ENCODE measurements at places on chromosomes 3 and 15.

GRCh38 chr3:32430900-32431299, 39.2 kb downstream of the CMTM7 start:
- no peak for DNase-seq

DNA sequence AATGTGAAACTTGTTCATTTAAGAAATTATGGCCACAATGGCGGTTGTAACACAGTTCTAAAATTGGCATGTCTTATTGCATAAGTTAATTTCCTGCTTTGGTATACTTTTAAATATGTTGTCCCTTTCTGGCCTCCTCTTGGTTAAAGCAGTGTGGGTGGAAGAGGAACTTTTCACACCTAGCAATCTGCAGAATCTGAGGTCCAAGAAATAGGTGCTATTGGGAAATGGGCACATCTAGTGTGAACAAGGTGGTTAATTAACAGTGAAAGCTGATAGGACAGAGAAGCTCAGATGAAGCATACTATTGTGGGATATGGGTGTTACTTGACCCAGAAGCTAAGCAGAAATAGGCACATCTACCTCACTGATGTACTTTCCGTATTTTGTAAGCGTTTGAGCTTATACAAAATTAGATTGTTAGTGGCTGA, 10.6 kb downstream of the CMC1 start:
- DNase-seq = peak; percentile 48

GRCh38 chr3:186950402-186951093, 20.2 kb downstream of the ST6GAL1 start:
- no peak for DNase-seq

GRCh38 chr3:54962200-54962599, 34.3 kb upstream of the LRTM1 start:
- DNase-seq = no peak

DNA sequence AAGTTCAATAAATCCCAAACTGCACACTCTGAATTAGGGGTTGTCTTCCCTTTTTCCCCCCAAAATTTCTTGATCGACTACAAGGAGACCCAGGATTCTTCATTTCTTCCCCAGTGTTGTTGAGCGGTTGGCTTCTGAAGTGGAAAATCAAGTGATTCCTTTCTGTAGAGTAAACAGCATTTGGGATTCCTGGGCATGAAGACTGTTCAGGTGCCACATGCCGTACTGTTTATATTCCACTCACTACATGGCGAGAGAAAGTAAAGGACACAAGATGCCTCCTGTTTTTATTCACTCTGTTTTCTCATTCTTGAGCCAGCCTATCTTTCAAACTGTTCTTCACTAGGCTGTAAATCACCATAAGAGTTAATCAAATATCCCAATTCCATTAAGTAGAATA, 12.6 kb downstream of the FSTL1 start:
- no peak for DNase-seq

GRCh38 chr3:175737646-175738572, 878.8 kb downstream of the NAALADL2 start:
- DNase-seq = no peak

- DNase-seq = no peak
Observed at GRCh38 chr15:66459818-66460615, 37.5 kb downstream of the SNAPC5 start.

DNA sequence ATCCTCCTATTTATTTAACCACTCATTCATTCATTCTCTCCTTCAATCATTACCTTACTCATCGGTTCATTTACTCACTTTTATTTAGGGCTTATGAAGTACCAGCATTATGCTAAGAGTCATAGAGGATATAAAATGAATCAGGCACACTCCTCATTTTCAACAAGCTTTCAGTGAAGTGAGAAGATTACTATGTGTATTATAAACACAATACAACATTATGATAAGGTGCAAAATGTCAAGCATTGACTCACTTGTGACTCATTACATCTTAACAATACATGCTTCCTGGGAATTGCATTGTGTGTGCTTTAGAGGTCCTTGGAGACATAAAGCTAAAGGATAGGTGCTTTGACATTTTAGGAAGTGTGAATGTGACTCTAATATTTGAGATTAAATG, 60.4 kb downstream of the PLAAT1 start:
- DNase-seq = no peak

DNA sequence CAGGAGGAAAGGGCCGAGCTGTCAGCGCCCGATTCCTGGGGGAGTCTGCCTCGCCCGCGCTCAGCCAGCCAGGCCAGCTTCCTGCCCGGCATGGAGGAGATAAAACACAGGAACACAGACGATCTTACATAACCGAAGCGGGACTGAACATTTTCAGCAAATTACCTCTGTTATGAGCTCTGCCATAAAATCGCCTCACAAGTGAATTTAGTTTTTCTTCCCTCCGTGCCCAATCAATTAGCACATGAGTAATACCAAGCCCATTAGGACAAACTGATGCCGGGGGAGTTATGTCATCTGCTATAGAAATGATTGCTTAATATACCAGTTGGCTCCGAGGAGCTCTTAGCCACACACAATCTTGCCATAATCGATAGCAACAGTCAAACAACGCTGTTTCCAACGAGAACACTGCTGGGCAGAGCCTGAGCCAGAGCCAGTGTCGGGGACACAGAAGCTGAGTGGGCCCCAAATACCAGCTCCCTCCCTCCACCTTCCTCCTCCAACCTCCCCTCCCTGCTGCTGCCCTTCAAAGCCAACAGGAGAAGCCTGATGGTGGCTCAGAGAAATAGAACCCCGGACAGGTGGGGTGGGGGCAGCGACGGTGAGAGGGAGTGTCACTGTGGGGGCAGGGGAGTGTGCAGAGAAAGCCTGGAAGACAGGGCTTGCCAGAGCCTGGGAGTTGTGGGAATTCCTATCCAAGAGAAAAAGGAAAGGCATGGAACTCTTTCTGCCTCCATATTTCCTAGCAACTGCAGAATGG, 279.4 kb upstream of the TLE3 start:
- DNase-seq = peak; percentile 68

DNA sequence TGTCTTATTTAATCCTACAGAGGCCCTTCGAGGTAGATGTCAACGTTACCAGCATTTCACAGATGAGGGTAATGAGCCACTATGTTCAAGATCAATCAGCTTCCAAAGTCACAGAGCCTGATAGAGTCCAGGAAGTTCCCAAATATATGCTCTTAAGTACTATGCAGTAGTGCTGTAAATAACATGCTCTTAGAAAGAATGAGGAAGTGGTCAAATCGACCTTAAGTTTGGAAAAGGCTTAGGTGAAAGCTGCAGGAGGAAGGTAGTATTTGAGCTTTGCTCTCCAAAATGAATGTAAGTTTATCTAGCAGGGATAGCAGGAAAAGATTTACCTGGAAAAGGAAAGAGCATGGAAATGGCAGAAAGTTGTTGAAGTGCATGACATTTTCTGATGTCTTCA, 234.0 kb downstream of the RBMS3 start:
- no peak for DNase-seq

DNA sequence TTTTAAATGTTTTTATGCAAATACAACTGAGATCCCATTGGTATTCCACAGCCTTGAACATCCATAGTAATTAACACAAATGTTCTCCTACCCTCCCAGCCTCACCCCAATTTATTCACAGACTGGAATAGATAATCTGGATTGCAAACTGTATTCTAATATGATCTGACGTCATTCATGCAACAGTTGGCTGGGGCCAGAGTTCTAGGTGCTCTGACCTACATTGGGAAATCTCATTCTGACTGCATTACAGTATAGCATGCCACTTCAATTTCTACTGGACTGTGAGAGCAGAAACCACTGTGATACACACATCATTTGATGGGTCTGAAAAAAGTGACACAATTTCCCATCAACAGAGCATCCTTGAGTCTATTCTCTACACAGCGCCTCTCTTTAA, 403.1 kb downstream of the MAGI1 start:
- DNase-seq = no peak

DNA sequence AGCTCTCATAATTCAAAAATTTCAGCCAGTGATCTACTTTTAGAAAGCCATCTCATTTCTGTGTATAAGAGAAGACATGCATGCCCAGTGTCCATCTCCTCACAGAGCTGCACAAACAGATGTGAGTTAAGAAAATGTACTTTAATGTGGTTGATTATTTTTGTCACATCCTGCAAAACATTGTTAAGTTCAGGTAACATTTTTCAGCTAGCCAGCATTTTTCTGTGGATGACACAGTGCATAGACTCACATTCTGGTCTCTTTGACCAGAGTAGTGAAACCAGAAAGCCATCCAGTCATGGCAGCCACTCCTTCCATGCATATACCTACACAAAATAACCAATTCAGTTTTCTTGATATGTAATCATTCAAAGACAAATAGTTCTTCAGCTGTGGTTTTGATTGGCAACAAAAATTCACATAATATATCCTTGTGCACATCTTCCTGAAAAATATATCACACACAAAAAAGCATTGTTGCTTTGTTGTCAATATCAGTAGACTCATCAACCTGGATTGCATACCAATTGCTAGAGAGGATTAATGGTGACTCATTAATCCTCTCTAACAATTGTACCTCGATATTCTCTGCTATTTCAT, 2.1 kb upstream of the PLSCR1 start:
- no peak for DNase-seq

- no peak for DNase-seq
Observed at GRCh38 chr3:22996920-22997571, 206.1 kb upstream of the UBE2E2 start.

- no peak for DNase-seq
Observed at GRCh38 chr3:70312336-70312735, at the start of gene MDFIC2. TSS of gene MDFIC2 (minus strand) at chr3:70312638. CDS start at chr3:70311973, 665 bp downstream.

DNA sequence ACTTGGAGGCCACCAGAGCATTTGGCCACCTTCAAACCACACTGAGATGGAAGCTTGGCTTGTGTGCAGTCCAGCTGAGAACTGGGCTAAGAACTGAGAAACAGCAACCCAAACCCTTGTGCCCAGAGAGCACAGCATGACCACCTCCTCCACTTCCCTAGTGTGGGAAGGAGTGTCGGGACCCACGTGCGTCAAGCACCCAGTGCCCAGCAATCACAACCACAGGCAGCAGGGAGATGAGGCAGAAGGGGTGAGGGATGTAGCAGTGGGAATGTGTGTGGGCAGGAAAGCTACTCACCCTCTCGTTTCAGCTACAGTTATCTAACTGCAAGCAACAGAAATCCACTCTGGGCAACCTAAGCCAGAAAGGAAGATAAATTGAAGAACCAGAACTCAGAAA, 25.0 kb upstream of the RFTN1 start:
- no peak for DNase-seq

DNA sequence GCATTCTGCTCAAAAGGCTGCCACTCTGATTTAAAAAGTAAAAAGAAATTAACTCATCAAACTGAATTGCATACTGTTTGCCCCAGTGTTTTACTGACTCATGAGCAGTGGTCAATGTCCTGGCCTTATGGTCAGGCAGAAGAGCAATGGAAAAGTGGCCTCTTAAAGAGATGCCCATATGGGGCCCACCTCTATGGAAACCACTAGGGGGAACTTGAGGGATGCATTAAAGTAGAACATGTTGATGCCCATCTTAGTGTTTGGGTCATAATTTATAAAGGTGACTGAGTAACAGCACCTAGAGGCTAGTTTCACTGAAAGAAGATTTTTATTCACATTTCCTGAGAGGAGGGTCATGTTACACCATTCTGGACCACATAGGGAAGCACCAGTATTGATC, 66.5 kb upstream of the RNU6-1 start:
- DNase-seq = no peak

- no peak for DNase-seq
Observed at GRCh38 chr15:68249058-68249713, 19.7 kb upstream of the CLN6 start.

- no peak for DNase-seq
Observed at GRCh38 chr3:14482271-14482721, 57.8 kb downstream of the GRIP2 start.

DNA sequence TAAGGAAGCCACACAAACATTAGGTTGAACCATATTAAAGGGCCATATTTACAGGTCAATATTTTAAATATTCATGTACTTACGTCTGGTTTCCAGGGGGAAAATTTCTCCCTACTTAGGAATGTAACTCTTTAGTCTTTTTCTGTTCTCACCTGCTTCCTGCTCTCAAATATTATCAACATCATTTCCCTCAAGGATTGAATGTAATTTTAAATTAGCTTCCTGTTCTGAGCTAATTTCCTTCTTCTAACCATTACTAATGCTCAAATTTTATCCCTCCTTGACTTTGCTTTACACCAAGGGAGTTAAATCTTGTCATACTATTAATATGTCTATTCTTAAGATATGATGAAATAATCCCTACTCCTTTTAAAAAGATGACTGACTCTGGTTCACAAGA, 103.4 kb upstream of the UBP1 start:
- DNase-seq = no peak

DNA sequence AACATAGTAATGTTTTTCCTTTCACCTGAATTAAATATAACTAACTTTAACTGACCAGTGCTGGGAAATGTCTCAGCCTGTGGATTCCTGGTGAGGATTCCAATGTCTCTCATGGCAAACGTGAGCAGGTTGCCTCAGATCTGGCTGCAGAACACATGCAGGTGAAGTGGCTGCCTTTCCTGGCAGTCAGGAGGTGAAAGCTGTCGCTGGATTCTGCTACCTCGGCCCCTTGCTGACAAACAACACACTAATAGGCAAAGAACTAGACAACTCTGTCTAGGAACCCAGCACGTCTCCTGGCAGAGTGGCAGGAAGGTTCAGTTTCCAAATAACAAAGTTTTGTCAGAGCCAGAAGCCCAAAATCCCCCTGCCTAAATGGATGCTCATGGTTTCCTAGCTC, 400.8 kb upstream of the PPP2R3A start:
- no peak for DNase-seq

- no peak for DNase-seq
Observed at GRCh38 chr3:54347060-54347459, 224.7 kb downstream of the CACNA2D3 start.

DNA sequence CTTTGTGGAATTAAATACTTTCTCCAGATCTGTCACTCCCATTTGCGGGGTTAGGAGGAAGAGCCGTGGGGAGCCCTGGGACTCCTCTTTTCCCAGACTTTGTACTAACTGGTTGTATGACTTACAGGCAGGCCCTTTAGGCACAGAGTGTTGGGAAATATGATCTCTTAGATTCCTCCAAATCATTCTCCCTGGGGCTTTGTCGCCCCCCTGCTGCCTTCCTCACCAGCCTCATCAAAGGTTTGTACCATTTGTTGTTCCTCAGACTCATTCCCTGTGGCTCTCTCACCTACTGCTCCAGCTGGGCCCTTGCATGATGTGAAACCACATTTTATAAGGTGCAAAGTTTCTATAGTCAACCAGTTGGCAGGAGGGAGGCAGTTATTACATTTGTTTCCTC, 56.4 kb downstream of the CRYGS start:
- no peak for DNase-seq

DNA sequence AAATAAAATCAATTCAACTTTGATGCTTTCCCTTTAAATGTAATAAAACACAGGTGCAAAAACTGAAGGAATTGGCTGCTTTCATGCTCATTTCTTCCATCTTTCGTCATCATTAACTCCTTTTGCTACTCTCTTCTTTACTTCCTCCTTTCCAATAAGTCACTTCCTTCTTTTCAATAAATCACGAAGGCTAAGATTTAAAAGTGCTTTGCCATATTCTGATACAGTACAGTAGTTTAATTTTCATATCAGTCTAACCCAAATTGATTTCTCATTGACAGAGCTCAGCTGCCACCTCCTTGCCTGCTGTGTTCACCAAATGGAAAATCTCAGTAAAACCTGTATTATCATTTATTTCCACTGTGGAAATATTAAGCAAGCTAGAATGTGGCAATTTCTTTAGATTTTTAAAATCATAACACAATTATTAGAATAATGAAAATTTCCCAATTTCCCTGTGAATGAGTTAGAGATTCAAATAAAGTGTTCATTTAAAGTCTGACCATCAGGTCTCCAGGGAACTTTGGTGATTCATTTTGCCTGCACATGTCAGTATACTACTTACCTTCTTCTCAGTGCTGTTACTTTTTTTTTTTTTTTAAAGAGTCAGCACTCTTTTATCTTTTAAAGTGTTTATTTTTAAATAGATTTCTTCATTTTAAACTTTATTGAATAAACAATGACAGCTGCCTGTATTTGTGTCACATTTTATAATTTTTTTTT, 41.6 kb downstream of the NANOGP8 start:
- DNase-seq = no peak

Data from HL-60 (cell line).